Globus pallidus (tissue), 1 donor: ENCODE measurements at places on chromosomes 2 and 18.

GRCh38 chr18:13570856-13571495, 155.4 kb downstream of the FAM210A start:
- DNase-seq: no peak

GRCh38 chr2:209547726-209548125, 123.9 kb downstream of the MAP2 start:
- no peak for DNase-seq

- no peak for DNase-seq
These were observed 95.1 kb downstream of the CYRIA start for GRCh38 chr2:16570516-16570915.

DNA sequence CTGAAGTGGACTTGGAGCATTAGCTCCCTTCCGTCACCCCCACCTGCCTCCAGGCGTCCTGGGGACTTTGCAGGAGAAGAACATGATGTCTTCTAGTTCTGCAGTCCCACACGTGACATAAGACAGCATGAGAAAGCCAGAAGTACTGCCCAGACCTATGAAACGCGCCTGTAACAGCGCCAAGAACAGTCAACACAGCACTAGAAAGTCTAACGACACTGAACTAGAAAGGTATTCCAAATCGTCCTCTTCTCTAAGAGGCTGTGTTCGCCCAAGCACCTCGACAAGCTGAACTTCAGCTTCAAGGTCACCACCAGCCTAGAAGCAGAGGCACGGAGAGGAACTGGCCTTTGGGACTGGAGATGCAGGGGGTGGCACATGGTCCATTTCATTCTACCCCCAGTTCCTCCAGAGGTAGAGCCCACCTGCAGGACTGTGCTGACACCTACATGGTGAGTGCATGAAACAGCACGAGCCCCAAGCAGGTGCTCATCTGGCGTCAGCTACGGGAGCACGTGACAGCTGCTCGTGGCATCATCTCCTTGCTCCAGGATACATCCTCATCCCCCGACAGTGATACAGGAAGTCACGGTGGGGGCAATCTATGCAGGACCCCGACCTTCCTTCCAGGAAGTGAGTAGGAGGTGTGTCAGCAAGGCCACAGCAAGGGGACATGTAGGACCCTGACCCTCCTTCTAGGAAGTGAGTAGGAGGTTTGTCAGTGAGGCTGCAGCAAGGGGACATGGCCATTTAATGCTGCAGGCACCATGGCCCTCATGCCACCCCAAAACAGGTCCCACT, 3.7 kb downstream of the HDAC4 start:
- DNase-seq: no peak

GRCh38 chr2:78120275-78120674, 598.1 kb upstream of the LRRTM4 start:
- DNase-seq: no peak

- DNase-seq: peak; percentile 65
These were observed 122.4 kb upstream of the SLC1A4 start for GRCh38 chr2:64866797-64867196.

- no peak for DNase-seq
These were observed 7.5 kb upstream of the IMP4 start for GRCh38 chr2:130335226-130335625.

DNA sequence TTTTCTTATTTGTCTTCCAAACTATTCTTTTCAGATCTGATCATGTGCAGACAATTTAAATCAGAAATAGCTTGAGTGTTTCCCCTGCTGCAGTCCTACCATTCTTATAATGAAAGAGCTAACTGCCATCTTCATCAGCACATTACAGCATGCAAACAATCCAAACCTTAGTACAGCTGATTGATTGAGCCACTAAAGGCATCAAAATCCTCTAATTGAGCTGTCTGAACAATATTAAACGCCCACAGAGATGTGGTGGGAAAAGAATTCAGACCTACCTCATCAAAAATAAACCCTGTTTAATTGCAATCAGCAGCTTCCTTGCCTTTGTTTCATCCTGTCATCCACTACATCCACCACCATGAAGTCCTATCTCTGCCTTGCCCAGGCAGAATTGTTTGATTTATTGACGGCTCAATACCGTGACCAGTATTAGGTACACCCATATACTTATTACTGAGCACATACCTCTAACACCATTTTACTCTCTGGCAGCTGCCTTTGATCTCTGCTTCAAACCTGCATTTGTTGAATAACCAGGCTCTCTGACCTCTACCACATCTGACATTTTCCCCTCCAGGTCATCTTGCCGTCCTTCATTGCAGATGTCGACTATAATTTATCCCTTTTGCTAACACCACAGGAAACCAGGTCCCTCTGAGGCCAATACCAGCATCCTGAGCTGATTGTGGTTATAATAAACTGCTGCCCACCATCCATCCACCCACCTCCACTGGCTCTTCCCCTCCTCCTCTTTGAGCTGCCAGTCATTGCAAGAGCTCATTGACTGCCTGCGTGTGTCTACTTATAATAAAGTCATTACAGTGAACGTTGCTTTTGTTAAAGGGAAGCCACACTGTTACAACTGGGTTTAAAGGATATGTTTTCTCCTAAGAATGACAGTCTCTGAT, 78.5 kb downstream of the RBM43 start:
- no peak for DNase-seq

GRCh38 chr18:58895385-58895784, 30.7 kb downstream of the ZNF532 start:
- DNase-seq: no peak

GRCh38 chr2:99336804-99337112, 431 bp upstream of the EIF5B start:
- DNase-seq: no peak

- DNase-seq: no peak
These were observed 381.2 kb downstream of the LPIN1 start for GRCh38 chr2:12127638-12128037.

GRCh38 chr2:217256251-217256650, 396.4 kb upstream of the TNP1 start:
- no peak for DNase-seq

DNA sequence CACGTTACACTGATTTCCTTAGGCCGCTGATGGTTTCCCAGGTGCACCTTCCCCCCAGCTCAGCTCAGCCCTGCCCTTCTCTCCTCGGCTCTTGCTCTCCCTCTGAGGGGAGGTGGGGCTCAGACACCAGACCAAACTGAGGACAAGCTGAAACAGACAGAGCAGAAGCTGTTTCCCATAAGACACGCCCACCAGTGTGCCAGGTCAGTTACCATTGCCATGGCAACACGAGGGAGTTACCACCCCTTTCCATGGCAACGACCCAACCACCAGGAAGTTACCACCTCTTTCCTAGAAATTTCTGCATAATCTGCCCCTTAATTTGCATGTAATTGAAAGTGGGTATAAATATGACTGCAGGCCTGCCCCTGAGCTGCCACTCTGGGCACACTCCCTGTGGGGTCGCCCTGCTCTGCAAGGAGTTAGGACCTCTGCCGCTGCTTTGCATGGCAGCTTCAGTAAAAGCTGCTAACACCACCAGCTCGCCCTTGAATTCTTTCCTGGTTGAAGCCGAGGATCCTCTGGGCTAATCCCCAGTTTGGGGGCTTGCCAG, 120.9 kb upstream of the SMIM21 start:
- no peak for DNase-seq
